ENCODE measurements at places on chromosomes 13 and 19. TPM values are rescaled to one million over a fixed set of nuclear protein-coding genes. Genes with fewer than 3 reads are reported as not detected.

The ADGRE1 gene
- 6.5 TPM for total RNA-seq

The WDR62 gene
- 14.3 TPM for total RNA-seq

The TNFSF9 gene
- total RNA-seq, result 0.49 TPM

The ALOX5AP gene
- 24.9 TPM for total RNA-seq

The SIGLEC12 gene
- 1.9 TPM for total RNA-seq

The IGFL2 gene
- not detected for total RNA-seq

The TMEM255B gene
- 1.3 TPM for total RNA-seq

The SBSN gene
- total RNA-seq, result not detected

DNA sequence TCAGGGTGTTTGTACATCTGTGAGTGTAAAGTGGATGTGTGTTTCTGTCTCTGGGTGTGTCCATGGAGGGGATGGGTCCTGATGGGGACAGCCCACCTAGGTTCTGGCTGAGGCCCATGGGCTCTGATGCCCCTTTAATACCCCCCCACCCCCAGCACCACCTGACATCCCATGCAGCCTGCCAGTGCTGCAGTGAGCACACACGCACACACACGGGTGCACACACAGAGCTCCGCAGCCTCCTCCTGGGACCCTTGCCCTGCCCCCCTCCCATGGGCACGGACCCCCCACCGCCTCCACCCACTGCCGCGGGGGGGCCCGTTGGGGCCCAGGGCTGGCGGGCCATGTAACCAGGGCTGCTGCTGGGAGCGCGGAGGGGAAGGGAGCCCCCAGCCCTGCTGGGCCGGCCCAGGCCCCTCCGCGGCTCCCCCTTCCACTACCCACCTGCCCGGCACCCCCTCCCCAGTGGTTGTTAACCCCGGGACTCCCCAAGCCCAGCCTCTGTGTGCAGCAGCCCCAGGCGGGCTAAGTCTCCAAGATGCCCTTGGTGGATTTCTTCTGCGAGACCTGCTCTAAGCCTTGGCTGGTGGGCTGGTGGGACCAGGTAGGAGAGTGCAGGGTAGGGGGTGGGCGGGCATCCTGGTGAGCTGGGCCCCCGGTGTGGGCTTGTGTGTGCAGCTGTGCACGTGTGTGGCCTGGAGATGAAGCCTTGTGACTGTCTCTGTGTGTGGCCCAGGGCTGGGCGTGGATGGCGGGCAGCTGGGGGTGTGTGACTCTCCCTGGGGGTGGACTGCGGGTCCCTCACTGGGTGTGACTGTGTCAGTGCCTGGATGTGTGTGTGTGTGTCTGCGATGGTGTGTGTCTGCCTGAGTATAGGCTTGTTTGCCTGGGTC lies 32.6 kb downstream of the PDE4A start:
- no peaks in the 10 kb centered on the region for H3K36me3 ChIP-seq
- H3K4me1 ChIP-seq, result no peaks in the 10 kb centered on the region
- no peak overlapping the region for H3K27ac ChIP-seq
- no peak overlapping the region for H3K4me3 ChIP-seq
- H3K27me3 ChIP-seq, result peaks cover 5% of the 10 kb centered on the region

GRCh38 chr13:101149735-101150384 lies 266.4 kb downstream of the NALCN start:
- DNase-seq, result peak; percentile 7
- H3K4me1 ChIP-seq, result no peaks in the 10 kb centered on the region
- no peaks in the 10 kb centered on the region for H3K36me3 ChIP-seq
- peaks cover 35% of the 10 kb centered on the region for H3K27me3 ChIP-seq
- H3K4me3 ChIP-seq, result no peak overlapping the region
- H3K27ac ChIP-seq, result no peak overlapping the region

GRCh38 chr13:72164811-72165210 lies 297.8 kb upstream of the DACH1 start:
- no peak overlapping the region for H3K4me3 ChIP-seq
- no peaks in the 10 kb centered on the region for H3K27me3 ChIP-seq
- H3K4me1 ChIP-seq, result no peaks in the 10 kb centered on the region
- no peaks in the 10 kb centered on the region for H3K36me3 ChIP-seq

DNA sequence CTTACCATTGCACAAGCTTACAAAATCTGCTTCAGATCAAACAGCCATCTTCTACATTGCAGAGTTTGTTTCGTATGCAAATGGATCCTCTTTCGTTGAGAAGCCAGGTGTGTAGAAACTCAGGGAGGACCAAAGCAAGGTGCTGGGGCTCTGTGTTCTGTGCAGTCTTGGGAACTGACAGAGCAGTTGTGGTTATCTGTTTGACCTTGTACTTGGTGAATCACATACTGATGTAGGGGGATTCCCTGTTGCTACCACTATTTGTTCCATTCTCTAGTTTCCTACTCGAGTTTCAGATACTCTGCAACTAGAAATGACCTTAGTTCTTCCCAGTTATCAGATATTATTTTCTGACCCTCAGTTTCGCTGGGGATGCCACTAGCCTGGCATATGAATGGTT lies 95.2 kb upstream of the CLDN10 start:
- no peaks in the 10 kb centered on the region for H3K36me3 ChIP-seq
- H3K27ac ChIP-seq, result no peak overlapping the region
- H3K4me1 ChIP-seq, result peaks cover 15% of the 10 kb centered on the region

- no peaks in the 10 kb centered on the region for H3K36me3 ChIP-seq
- H3K27me3 ChIP-seq, result no peaks in the 10 kb centered on the region
- peak overlapping the region; percentile 88 for H3K27ac ChIP-seq
- peaks cover 44% of the 10 kb centered on the region for H3K4me1 ChIP-seq
Observed at GRCh38 chr13:40438022-40438680, 228.3 kb downstream of the FOXO1 start.

GRCh38 chr13:99709134-99709533 lies 207.9 kb downstream of the TM9SF2 start:
- H3K4me3 ChIP-seq, result no peak overlapping the region
- H3K27ac ChIP-seq, result no peak overlapping the region
- no peaks in the 10 kb centered on the region for H3K4me1 ChIP-seq

- peaks cover 3% of the 10 kb centered on the region for H3K4me1 ChIP-seq
- peaks cover 31% of the 10 kb centered on the region for H3K27me3 ChIP-seq
- no peak for DNase-seq
- no peaks in the 10 kb centered on the region for H3K36me3 ChIP-seq
- no peak overlapping the region for H3K27ac ChIP-seq
Observed at GRCh38 chr13:31012655-31013024, 80.2 kb downstream of the TEX26 start.

- no peaks in the 10 kb centered on the region for H3K4me1 ChIP-seq
- no peak for DNase-seq
- no peaks in the 10 kb centered on the region for H3K36me3 ChIP-seq
- peaks cover 7% of the 10 kb centered on the region for H3K27me3 ChIP-seq
- H3K27ac ChIP-seq, result no peak overlapping the region
Observed at GRCh38 chr13:98685146-98685545, 67.3 kb downstream of the SLC15A1 start.

GRCh38 chr19:46717716-46718143 lies 816 bp upstream of the PRKD2 start:
- H3K27me3 ChIP-seq, result no peaks in the 10 kb centered on the region
- peak overlapping the region; percentile 94 for H3K4me3 ChIP-seq
- peaks cover 35% of the 10 kb centered on the region for H3K4me1 ChIP-seq
- peak; percentile 54 for DNase-seq
- peak overlapping the region; percentile 95 for H3K27ac ChIP-seq

DNA sequence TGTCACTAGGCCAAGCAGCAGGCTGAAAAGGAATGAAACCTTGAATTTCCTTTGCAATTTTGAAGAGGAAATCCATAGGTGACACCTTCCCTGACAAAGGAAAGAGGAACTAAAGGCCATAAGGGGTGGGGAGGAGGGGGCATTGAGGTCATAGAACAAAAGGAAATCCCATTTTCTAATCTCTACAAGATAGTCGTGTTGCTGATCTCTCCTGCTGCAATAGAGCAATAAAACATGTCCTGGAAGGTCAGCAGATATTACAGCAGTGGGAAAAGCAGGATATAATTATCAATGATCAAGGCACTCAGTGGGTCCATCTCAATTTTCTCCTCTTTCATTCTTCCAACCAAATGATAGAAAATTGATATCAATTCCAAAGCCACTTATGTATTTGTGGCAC lies 20.3 kb upstream of the RAP2A start:
- H3K27me3 ChIP-seq, result peaks cover 8% of the 10 kb centered on the region
- H3K4me1 ChIP-seq, result no peaks in the 10 kb centered on the region
- no peaks in the 10 kb centered on the region for H3K36me3 ChIP-seq

DNA sequence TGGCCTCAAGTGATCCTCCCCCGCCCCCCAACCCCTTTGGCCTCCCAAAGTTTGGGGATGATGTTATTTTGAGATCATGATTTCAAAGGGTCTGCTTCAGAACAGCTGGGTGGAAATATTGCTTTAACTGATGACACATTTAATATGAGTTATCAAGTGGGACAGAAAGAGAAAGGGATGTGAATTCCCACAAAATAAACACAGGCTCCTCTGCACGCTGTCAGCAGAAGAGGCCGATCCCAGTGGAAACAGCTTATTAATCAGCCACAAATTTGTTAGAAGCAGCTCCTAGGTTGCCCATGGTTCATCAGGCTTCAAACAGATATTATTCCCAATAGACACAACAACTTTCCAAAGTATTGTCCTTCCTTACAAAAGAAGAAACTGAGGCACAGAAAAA lies 4.7 kb downstream of the DCLK1 start:
- H3K4me3 ChIP-seq, result no peak overlapping the region
- H3K27me3 ChIP-seq, result peaks cover 12% of the 10 kb centered on the region
- no peak for DNase-seq
- H3K36me3 ChIP-seq, result no peaks in the 10 kb centered on the region
- H3K4me1 ChIP-seq, result no peaks in the 10 kb centered on the region

GRCh38 chr13:44300895-44301638 lies 72.6 kb upstream of the SERP2 start:
- peak; percentile 57 for DNase-seq
- no peak overlapping the region for H3K4me3 ChIP-seq
- peak overlapping the region; percentile 58 for H3K27ac ChIP-seq
- H3K4me1 ChIP-seq, result peaks cover 36% of the 10 kb centered on the region

Data from activated CD4-positive, alpha-beta T cell treated with anti-CD3 and anti-CD28 coated beads for 36 hours (primary cell).